ENCODE measurements at places on chromosomes 12 and 14.

- peak; percentile 79 for DNase-seq
These were observed 42.5 kb upstream of the BCAT1 start for GRCh38 chr12:24991209-24992049.

DNA sequence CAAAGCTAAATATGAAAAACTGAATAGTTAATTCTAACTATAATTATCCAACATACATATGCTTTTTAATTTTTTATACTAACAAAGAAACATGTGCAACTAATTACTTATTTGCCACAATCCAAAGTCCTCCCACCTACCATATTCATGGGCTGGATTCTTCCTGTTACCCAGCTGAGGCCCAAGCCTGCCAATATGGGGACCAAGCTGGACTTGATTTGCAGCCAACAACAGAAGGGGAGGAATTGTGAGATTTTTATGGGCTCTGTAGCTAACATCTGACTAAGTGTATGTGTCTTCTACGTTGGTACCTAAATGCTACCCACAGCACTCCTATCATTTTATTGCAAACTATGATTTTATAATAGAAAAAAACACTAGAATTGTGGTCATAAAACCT, 13.1 kb upstream of the ANKS1B start:
- no peak for DNase-seq

- DNase-seq: no peak
These were observed 70.8 kb downstream of the SRGAP1 start for GRCh38 chr12:63915105-63915800.

DNA sequence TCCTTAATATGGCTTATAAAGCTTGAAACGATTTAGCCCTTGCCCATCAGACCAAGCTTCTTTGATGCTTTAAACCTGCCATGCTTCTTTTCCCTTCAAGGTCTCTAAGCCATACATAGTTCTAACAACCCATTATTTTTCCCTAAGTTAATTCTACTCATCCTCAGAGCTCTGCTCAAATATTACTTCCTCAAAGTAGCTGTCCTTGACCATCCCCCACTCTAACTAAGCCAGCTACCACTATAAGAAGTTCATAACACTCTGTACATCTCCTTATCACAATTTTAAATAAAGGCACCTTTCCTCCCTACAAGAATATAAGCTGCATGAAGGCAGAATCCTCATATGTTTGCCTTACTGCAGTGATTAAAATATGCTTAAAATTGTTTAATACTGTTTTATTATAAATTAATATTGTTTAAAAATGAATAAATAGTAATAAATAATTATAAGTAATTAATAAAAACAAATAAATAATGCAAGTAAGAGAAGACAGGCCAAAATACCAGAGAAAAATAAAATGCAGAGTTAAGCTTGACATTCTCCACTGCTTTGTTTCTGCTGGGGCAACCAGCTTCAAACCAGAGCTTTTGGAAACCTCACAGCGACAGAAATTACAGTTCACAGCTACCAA, 76.8 kb downstream of the NUMB start:
- no peak for DNase-seq

GRCh38 chr12:31578632-31579031, 12.3 kb downstream of the DENND5B start:
- no peak for DNase-seq

DNA sequence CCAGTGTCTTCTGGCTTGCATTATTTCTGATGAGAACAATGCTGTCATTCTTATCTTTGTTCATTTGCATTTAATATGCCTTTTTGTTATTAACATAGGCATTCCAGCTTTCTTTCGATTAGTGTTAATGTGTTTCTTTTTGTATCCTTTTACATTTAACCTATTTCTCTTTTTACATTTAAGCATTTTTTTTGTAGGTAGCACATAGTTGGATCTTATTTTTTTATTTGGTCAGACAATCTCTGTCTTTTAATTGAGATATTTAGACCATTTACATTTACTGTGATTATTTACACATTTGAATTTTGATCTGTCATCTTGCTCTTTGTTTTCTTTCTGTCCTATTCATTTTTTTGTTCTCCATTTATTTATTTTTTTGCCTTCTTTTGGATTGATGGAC, 14.5 kb upstream of the KIF26A start:
- no peak for DNase-seq

GRCh38 chr12:131202592-131203378, 249.1 kb downstream of the ADGRD1 start:
- DNase-seq: no peak

DNA sequence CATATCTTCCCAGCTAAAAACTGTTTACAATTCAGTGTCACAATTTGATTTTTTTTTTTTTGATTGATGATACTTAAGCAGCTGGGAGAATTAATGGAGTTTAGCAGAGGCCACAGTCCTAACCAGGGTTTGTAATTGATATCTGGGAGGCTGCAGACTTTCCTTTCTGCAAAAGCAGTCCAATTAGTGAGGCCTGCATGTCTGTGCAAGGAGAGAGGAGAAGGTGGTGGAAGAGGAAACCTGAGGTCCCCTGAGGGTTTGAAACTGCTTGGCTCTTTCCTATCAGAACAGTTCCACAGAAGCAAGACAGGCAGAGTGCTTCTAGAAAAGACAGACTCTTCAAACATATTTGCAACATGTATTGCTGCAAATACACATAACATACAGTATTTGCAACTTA, 160.8 kb upstream of the KRR1 start:
- no peak for DNase-seq

- DNase-seq: no peak
These were observed 59.6 kb downstream of the PRKD1 start for GRCh38 chr14:29868000-29868399.

GRCh38 chr14:99034711-99035171, 237.3 kb downstream of the BCL11B start:
- DNase-seq: no peak

GRCh38 chr12:118432812-118433545, 56.6 kb downstream of the SUDS3 start:
- no peak for DNase-seq

GRCh38 chr12:119803381-119803791, 73.7 kb downstream of the CIT start:
- no peak for DNase-seq

GRCh38 chr12:113514602-113515001, 42.9 kb upstream of the LHX5 start:
- no peak for DNase-seq

DNA sequence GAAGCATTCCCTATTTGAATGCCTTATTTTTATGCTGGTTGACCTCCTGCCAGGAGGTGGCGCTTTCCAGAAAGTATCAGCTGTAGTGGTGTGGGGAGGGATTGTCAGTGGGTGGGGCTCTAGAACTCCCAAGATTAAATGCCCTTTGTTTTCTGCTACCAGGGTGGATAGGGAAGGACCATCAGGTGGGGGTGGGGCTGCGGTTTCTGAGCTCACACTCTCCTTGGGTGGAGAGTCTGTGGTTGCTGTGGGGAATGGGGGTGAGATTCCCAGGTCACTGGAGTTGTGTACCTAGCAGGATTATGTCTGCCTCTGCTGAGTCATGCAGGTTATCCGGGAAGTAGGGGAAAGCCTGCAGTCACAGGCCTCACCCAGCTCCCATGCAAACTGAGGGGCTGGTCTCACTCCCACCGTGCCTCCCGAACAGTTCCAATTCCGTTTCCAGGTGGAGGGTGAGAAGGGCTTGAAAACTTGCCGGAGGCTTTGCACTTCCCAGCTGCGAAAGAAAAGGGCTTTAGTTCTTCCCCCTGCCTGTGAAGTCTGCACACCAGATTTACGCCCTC, 68.3 kb downstream of the ALG10B start:
- DNase-seq: no peak

DNA sequence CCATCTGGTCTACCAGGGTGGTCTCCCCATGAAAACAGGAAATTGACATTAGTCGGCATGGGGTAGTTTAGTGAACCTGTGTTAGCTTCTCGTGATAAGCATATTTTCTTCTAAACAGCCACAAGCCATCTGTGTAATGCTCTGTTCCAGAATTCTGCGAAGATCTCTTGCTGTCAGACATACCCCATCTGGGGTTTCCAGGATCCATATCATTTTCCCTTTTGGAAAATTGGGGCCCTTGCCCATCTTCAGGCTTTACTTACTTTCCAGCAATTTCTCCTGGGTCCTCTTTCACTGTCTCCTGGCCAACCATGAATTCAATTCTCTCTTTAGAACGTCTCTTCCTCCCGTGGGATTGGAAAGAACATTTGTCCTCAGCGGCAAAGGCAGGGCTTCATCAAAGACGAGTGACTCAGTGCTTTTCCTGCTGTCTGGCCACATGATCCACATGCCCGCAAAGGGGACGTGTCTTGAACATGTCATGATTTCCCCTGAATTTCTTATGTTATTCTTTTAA, 21.4 kb upstream of the NCOR2 start:
- peak; percentile 66 for DNase-seq

All from CD4-positive, alpha-beta T cell treated with Interleukin-4 for 1 hour (primary cell).